ENCODE measurements at places on chromosomes 1 and 21.

GRCh38 chr21:42471206-42471605, 24.8 kb downstream of the RSPH1 start:
- no peak for DNase-seq

DNA sequence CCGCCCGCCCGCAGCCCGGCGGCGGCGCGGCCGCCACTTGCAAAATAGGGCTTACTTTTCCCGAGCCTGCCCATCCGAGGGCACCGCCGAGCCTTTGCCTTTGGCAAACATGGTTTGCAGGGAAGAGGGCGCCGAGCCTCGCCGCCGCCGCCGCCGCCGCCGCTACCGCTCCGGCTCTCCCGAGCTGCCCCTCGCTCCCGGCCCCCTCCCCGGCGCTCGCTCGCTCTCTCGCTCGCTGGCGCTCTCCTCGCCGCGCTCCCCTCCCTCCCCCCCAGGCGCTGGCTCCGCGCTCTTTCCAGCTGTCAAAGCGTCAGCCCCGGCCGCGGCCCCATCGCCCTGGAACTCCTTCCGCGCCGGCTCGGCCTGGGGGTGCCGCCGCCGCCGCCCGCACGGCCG, 298 bp downstream of the SSBP3 start:
- DNase-seq: no peak

DNA sequence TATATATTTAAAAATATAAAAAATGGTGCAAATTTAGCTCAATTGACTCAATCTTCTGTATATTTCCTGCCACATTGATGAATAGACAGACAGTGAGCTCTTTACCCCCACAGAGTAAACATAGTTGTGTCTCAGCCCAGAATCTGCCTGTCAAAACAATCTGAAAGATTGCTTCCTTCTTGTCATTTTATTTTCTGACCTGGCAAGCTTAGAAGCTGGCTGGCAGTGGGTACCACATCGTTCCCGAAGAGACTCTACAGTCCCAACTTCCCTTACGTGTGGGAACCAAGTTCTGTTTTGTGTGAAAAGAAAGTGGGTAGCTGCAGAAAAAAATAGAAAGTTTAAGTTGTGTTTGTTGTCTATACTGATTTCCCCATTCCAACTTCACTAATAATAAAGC, 629.3 kb upstream of the NEGR1 start:
- DNase-seq: no peak

- no peak for DNase-seq
Observed at GRCh38 chr1:165542015-165542631, 1.7 kb upstream of the LRRC52 start.

- peak; percentile 62 for DNase-seq
Observed at GRCh38 chr1:13764588-13765332, 64.8 kb downstream of the PRDM2 start.

GRCh38 chr1:184456189-184456588, 69.4 kb downstream of the C1orf21 start:
- DNase-seq: no peak

DNA sequence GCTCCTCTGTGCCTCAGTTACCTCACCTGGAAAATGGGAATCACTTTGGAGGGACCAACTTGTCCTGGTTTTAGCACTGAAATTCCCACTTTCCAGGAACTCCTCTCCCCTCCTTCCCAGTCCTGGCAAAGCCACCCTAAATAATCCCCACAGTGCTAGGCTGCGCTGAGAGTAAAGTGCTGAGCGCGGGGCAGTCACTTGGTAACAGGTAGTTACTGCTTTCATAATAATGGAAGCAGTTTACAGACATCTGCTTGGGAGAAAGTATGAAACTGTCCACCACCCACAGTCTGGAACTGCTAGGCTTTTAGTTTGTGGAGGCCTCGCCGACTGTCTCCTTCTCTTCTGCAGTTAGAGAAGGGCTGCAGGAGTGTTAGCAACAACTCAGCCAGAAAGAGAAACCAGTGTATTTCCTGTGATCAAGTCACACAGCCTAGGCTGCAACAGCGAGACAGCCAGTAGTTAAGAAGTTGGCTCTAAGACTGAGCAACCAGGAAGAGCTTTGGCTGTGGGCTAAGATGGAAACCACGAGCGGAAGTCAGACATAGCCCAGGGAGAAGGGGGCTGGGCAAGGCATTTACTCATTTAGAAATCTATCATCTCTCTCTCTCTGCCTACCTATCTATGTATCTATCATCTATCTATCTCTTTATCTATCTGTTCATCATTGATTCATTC, 30.8 kb upstream of the ABCG1 start:
- no peak for DNase-seq

DNA sequence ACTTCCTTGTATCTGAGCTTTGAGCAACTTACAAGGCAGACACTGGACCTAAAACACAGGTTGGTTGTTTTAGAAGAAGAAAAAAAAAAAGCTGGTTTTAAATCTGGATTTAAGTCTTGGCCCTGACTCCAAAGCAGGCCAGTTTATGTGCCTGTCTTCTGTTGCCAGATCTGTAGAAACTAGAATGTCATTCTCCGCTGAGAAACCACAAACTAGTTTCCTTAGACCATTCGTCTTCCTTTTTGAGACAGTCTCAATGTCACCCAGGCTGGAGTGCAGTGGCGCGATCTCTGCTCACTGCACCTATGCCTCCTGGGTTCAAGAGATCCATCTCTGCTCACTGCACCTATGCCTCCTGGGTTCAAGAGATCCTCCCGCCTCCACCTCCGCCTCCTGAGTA, 33.9 kb downstream of the APP start:
- DNase-seq: no peak

- DNase-seq: no peak
Observed at GRCh38 chr1:245997471-245998258, 509.4 kb downstream of the SMYD3 start.

GRCh38 chr1:82463951-82464350, 663.2 kb downstream of the ADGRL2 start:
- DNase-seq: no peak

DNA sequence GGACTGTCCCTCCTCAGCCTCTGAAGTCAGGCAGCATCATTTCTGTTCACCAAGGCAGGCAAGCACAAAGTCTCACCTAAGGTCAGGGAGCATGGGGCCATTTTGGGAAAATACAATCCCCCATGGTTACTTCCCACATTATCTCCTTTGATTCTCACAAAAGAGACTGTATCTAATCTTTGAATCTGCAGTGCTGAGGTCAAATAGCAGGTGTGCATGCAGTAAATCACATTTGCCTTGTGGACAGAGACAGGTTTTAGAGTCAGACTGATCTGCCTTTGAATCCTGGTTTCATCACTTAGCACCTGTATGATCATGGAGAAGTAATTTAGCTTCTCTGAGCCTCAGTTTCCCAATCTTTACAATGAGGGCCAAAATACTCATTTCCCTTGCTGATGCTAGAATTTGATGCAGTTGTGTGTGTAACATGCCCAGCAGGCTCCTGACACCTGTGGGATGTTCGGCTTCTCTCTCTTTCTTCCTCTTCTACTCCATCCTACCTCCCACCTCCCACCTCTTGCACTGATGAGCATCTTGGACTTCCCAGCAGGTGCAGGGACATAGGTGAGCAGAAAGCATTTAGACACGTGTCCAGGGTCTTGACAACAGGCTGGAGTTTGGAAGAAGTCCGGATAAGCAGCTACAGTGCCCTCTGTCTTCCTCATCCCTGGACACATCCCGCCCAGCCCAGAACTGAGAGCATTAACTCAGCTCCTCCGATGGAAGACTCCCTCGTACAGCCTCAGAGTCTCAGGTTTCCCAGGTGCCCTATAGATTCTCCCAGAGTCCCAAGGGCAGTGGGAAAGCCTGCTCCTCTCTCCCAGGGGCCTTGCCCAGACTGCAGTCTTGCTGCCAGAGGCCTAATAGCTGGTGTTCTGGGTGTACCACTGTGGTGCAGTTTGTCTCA, 18.9 kb downstream of the NENF start:
- no peak for DNase-seq

- no peak for DNase-seq
Observed at GRCh38 chr1:201072149-201072548, 40.1 kb downstream of the CACNA1S start.

- no peak for DNase-seq
Observed at GRCh38 chr1:2350501-2350900, 40.9 kb downstream of the MORN1 start.

- DNase-seq: no peak
Observed at GRCh38 chr1:85295006-85295431, 18.6 kb upstream of the BCL10 start.

DNA sequence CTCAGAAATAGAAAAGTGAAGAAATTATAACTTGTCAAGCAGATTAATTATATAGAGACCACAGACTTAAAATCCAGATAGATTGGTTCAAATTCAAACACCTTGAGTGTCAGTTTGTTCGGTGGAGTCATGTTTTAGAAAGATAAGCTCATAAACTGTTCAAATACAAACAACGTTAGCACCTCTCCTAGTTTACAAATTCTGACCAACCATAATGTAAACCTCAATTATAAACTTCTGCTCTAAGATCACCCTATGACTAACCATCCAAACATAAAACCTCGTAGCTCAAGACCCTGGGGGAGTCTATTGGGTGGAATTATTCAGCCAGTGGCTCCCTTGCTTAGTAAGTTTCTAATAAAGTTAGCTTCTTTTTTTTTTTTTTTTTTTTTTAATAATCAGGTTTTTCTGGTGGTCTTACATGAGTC, 12.4 kb downstream of the CBR1 start:
- no peak for DNase-seq

GRCh38 chr1:54698346-54698745, 17.3 kb upstream of the TTC4 start:
- no peak for DNase-seq

DNA sequence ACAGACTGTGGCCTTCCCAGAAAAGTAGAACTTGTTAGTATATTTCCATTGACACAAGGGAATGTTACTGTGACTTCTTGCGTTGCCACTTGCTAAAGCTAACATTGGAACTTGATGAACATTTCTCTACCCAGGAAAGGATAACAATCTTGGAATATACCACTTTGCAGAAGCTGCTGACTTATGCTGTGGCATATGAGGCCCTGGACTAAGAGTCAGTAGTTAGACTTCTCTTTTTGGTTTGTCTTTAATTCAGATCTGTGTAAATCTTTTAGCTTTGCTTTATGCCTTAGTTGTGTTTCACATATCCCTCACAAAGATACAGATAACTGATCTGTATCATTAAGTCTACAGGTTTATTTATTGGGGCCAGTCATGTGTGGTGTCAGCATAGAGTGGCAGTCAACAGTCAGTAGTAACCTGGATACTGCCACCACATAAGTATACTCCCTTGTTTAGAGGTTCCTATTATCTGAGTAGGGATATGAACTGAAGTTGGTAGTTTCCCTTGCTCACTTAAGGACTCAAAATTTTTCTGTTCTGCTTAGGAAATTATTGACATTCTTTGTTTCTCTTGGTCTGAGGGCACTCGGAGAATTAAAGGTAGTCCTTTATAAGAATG, 14.7 kb downstream of the RNF2 start:
- DNase-seq: no peak

- DNase-seq: no peak
Observed at GRCh38 chr1:180521474-180522212, 19.3 kb upstream of the ACBD6 start.

DNA sequence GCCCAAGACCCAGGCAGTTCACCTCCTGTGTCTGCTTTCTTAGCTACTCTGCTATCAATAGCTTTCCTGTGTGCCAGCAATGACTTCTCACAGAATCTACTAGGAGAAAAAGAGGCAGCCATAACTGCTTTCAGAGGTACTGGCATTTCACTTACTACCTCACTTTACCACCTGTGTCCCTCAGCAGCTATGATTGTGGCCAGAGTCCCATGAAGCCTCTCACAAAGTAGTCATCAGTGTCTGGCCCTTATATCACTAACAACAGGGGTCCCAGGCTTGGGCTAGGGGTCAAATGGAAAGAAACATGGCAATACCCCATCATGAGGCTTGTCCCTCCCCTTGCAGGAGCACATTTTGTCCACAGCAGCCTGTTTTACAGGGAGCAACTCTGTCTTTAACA, 62.7 kb upstream of the EPS8L3 start:
- DNase-seq: no peak

GRCh38 chr21:34958040-34958439, 91.1 kb downstream of the RUNX1 start:
- DNase-seq: no peak

GRCh38 chr1:6969762-6970161, 184.5 kb downstream of the CAMTA1 start:
- DNase-seq: no peak

DNA sequence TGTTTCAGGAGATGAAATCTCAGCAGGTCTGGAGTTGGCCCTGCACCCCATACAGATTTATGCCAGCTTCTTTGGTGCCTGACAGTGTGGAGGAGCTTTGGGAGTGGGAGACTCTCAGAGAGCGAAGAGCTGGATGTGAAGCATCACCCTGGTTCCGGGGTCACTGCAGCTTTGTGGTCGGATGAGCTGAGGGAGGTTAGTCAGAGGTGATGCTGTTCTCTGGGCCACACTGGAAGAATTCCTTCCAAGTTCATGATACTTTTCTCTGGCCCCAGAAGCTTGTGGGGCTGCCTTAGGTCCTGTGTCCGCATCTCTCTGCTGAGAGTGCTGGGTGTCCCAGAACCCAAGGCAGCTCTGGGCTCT, 467.8 kb downstream of the CAMTA1 start:
- DNase-seq: no peak

- no peak for DNase-seq
Observed at GRCh38 chr21:36350282-36350910, 30.4 kb downstream of the MORC3 start.

DNA sequence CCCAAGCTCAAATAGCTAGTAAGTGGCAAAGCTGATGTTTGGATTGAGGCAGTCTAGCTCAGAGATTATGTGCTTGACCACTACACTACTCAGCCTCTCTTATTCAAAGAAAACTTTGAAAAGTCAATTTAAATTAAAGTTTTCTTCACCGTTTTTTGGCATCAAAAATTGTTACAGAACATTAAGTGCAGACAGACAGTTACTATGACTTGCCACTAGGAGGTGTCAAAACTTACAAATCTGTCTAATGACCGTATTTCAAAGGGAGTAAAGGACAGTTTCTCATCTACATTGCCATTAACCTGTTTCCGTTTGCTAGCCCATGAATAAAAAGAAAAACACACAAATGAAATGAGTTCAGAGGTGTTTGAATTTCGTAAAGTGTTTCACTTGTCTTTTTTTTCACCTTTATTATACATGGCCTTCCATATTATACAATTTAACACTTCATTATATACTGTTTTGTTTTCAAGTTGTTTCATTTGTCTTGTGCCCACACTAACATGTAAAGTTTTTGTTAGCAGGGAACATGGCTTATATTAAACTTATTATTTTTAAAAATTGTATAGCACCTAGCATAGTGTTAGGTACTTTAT, 57.4 kb upstream of the MTF2 start:
- no peak for DNase-seq

- DNase-seq: no peak
Observed at GRCh38 chr1:34885405-34886247, 26.1 kb upstream of the SMIM12 start.

Data from smooth muscle cell of the brain vasculature (primary cell).